Mammary epithelial cell (primary cell): ENCODE measurements at places on chromosomes 11 and 22.

DNA sequence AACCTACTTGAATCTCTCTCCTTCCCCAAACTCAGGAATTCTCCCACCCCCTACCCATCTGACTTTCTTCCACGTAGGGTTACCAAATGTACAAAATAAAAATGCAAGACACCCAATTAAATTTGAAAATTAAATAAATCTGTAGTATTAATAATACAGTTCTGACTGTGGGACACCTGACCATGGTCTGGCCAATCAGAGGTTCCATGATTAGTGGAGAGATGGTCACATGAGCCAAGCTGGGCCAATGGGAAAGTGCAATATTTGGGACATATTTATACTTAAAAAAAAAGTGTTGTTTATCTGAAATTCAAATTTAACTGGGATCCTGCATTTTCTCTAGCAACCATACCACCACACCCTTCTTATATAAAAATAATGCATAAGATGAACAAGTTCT is 29.8 kb upstream of the ASPHD2 start:
- no peak for DNase-seq

DNA sequence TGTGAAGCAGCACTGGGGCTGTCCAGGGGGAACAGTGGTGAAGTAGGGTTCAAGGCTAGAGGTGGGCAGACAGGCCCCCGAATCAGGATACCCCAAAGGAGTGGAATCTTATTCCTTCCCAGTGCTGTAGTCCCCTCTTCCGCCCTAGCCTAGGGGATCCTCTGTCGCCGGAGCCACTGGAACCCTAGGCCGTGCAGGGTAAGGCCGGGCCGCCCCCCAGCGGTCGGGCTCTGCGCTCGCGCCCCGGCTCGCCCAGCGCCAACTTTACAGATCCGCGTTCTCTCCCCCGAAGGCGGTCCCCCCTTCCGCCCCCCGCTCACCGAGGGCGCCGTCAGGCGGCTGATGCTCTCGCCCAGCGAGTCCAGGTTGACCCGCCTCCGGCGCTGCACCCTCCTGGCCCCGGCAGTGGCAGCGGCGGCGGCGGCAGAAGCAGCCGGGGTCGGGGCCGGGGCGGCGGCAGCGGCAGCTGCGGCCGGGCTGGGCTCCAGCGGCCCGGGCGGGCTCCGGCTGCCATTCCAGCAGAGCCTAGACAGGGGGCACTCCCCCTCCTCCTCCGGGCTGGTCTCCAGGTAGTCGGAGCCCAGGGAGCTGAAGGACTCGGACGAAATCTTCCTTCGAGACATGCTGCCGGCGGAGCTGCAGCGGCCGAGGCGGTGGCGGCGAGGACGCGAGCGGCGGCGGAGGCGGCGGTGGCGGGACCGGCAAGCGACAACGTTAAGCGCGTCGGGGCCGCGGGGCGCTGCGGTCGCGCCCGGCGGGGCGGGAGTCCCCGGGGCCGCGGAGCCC is 650 bp downstream of the GUCY1A2 start:
- no peak for DNase-seq

DNA sequence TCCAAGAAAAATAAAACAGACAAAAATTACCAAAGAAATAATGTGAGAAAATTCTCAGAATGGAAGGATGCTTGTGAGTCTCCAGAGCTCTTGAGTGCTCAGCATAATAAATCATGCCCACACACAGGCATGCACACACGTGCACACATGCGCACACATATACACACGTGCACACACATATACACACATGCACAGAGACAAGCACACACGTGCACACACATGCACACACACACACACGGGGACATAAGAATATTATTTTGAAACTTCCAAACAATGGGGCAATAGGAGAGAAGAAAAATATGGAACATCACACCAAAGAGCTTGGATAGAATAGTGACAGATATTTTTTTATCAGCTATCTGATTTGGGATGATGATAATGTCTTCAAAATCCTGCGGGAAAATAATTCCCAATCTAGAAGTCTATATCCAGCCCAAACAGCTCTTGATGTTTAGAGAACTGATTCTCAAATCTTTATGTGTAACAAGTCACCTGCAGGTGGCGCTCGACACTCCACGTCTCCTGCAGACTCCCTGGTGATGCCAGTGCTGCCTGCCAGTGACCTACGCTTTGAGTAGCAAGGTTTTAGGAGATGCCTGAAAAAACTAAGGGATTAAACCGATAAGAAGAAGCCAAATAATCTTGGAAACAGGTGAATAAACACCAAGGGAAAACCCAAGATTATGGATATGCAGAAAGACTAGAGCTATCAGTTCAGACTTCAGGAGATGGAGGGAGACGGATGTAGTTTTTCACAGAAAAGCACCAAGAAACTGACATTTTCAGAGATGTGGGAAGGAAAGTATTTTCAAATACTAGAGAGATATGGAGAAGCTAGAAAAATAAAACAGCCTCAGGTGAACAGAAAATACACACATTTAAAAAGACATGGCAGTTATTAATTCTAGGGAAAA is 743.6 kb downstream of the ETS1 start:
- peak; percentile 64 for DNase-seq

DNA sequence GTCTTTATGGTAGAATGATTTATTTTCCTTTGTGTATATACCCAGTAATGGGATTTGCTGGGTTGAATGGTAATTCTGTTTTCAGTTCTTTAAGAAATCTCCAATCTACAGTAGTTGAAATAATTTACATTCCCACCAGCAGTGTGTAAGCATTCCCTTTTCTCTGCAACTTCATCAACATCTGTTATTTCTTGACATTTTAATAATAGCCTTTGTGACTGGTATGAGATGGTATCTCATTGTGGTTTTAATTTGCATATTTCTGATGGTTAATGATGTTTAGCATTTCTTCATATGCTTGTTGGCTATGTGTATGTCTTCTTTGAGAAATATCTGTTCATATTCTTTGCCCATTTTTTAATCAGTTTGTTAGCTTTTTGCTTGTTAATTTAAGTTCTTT is 901.2 kb downstream of the METTL15 start:
- DNase-seq = no peak

DNA sequence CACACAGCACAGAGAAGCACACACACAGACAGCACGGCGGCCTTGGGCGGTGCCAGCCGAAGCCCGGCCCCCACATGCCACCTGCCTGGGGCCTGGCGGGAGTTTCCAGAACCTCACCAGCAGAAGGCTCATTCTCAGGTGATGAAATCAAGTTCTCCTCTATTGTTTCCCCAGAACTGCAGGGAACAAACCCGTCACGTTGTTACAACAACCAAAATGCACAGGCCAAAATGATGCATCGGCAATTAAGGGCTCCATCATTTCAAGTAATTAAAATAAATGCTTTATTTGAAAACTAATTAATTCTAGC is 30.8 kb downstream of the GNB1L start:
- peak; percentile 86 for DNase-seq

DNA sequence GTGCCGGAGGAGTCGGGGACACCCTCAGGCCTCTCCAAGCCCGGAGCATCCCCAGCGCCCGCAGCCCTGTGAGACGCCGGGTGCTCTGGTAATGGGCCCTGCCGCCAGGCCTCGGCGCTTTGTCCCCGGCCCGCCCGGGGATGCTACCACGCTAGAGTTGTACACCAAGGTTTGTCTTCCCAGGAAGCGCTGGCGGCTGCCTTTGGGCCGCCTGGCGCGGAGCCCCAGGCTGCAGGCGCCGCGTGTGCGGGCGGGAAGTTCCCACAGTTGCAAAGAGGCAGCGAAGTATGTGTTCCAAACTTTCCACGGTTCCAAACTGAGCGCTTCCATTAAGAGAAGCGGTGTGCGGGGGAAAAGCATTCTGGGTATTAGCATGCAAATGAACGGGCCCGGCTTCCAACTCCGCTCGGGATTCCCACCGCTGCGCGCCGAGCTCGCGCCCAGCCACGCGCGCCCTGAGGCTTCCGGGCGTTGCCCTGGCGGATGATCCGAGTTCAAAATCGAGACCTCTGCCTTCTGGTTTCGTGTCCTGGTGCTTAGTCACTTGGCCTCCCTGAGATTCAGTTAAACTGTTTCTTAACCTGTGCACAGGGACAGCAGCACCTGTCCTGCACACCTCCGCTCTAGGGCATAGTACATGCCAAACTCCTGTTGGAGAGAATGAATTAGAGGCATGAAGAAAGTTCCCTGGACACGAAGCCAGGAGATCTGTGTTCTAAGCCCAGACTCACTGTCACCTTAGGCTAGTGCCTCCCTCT is 1.3 kb upstream of the PATZ1 start:
- peak; percentile 50 for DNase-seq

GRCh38 chr22:17149076-17149815 is 9.8 kb downstream of the HDHD5 start:
- DNase-seq = no peak

DNA sequence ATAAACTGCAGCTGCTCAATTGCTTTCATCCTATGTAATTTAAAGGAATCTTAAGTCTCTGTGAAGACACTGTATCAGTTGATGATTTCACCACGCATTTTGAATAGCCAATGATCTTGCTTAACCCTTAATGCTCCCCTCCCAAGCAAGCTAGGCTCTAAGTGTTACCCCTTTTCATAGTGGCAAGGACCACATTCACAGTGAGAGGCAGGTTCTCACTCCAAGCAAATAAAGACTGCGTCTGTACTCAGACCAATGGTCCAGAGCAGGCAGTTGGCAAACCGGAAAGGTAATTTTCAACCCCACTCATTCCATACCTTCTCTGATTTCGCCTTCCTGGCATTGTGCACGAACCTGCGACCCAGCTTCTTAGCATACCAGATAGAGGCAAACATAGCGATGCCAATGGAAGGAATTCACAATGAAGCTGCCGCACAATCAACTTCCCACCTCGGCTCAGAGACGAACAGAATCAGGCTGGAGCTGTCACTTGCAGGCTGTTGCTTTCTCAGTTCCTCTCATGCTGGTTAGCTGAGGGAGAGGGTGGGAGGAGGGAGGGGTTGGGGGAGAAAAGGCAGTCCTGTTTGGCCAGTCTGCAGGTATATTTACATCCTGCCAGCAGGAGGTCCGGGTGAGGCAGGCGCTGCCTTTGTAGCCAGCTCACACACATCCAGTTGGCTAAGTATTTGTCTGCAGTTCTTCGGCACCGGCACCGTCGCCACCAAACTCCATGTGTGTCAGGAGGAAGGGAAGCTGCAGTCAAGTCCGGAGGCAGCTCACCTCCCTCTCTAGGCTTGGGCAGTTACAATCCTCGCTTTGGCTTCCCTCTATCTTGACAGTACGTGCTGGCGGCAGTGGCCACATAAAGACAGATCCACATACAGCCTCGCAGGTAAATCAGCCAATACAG is 1151.2 kb upstream of the CCDC90B start:
- no peak for DNase-seq

DNA sequence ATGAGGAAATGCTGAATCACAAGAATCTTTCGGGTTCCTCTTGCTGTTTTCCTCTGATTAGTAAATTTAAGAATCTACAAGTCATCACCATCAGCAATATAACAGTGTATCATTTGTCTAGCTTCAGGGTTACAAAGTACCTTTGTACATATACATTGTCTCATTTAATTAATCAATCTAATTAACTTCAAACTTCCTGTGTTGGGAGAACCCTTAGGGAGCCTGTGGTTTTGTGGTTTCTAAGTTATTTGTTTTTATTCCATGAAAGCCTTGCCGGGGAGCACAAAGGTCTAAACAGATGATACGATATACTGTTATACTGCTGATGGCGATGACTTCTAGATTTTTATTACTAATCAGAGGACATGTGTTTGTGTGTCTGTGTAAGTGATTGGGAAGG is 41.0 kb downstream of the TIMP3 start:
- DNase-seq = peak; percentile 34

DNA sequence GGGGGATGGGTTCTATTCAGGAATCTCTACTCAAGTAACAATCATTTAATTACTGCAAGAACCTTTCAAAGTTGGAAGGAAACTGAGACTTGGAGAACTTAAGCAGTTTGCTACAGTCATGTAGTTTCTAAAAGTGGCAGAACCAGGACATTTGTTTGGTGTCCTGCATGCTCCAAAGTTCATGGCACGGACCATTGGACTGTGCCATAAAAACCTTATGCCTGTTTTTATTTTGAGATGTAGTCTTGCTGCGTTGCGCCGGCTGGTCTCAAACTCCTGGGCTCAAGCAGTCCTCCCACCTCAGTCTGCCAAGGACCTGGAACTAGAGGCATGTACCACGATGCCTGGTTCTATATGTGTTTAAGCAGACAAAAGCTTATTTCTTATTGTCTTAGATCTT is 18.6 kb upstream of the AIFM3 start:
- DNase-seq = no peak

GRCh38 chr11:69221086-69221485 is 65.4 kb downstream of the SMIM38 start:
- DNase-seq = no peak

- no peak for DNase-seq
Observed at GRCh38 chr22:26426924-26427323, 2.1 kb upstream of the ASPHD2 start.

- DNase-seq = no peak
Observed at GRCh38 chr11:117898059-117898458, 21.6 kb upstream of the FXYD6 start.

DNA sequence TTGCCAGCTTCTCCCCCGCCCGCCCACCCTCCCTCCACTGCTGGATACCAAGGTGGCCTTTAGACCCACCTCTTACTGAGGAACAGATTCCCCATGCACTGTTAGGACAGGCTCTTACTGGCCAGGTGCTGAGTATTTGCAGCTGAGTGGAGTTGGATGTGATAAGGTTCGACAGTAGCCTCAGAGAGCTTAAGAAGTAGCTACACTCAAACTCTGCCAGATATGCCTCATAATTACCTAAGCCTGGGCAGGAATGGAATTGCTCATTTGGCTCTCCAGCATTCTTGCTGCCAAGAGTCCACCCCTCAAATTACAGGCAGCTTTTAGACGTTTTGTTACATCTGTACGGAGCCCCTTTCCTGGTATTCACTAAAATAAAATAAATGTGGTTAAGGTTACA is 9.6 kb downstream of the FAM181B start:
- no peak for DNase-seq

DNA sequence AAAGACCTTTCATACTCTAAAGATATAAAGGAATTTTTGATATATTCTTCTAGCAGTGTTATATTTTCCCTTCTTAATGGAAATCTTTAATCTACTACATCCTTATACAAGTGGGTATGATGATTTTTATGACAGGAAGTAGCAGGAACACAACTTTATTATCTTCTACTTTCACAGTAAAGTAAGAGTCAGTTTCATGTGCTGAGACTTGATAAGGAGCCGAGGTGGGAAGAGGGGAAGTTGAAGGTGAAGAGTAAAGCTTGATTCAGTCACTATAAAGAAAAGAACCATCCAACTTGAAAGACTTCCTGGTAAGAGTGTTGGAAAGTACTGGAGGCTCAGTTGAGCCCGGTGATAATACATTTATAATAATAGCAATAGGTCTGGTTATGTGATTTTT is 82.1 kb upstream of the PTH start:
- DNase-seq = no peak

DNA sequence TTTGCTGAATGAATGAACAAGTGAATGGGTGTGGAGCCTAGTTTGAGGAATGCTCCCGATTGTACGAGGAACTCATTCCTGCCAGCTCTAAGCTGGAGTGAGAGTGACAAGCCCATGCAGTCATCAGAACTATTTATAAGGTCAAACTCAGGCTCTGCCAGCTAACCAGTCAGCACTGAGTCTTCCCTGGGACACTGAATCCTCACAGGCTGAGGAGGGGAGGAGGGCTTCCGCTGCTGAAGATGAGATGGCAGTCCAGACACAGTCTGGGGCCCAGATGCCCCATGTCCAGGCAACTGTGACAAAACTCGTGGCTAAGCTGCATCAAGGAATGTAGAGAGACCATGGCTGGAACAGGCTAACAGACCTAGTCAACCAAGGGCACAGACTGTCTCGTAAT is 4.0 kb downstream of the LRP4 start:
- peak; percentile 33 for DNase-seq
